HS-5 (cell line): ENCODE measurements at places on chromosomes 6 and 20.

DNA sequence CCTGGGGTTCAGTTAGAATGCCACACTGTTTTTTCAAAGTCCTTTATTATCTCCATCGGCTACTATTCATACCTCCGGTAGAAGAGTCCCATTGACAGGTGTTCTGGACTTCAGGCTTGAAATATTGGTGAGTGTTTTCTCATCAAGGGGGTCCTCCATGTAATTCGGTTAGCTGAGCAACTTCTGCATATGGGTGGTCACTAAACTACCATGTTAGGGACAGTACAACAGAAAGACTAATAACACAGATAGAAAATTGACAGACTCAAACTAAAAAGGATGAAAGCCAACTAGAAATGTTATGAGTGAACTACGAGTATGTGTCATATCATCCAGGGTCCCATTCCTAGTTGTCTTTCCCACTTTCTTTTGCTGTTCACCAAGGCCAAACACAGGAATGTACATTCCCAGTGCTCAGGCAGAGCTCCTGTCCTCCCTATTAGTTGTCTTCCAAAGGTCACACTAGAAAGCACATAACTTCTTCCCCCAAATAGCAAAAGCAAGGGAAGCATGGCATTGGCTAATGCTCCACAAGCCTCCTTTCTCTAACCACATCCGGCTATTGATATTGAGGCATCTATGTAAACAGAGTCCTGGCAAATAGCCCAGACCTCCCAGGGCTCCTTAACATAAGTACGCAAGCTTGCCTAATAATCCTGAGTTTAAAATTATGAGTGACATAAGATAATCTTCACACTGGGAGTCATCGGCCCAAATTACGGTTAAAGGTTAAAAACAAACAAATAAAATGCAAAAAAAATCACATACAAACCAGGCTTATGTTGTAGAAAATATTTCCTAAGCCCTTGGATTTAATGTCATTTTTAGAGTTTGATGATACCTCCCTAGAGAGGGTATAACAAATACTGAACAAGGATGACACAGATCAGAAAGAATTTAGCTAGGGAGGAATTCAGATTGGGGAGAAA, 13.2 kb downstream of the CCN2 start:
- DNase-seq = no peak

GRCh38 chr20:34724172-34724571, 20.0 kb downstream of the TP53INP2 start:
- DNase-seq = no peak

GRCh38 chr6:84074988-84075781, 41.6 kb downstream of the MRAP2 start:
- no peak for DNase-seq

- peak; percentile 99 for DNase-seq
Observed at GRCh38 chr20:54197621-54198604, 10.0 kb upstream of the PFDN4 start.

- no peak for DNase-seq
Observed at GRCh38 chr20:34744340-34744739, 40.2 kb downstream of the TP53INP2 start.

DNA sequence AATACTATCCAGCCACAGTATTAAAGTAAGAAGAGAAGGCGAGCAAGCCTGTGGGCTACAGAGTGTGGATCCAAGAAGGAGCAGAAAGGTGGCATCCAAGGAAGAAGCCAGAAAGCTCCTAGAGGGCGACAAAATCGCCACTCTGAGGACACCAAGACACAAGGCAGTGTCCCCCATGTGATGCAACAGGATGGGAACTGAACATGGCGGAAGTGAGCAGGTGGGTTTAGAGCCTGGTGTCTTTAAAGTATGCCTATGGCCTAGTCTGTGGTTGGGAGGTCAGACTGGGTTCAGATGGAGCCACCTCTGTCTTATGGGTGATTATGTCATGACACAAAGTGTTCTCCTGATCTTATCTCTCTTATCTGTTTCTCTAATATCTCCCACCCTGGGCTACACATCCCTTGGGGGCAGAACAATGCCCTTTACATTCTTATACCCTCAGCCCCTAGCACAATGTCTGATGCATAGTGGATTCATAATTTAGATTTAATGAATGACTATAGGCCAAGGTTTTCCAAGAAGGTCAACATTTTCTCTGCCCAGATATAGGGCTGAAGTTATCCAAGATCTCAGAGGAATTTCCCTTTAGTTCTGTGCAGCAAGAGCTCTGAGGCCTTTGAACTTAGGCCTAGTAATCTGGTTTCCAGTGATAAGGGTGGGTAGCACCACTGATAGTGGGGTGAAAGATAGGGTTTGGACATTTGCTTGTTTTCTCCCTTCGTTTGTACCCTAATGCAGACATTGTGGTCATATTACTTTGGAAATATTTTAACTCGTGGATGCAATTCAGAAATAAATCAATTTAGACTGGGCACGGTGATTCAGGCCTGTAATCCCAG, 167.3 kb upstream of the AKIRIN2 start:
- DNase-seq = no peak

DNA sequence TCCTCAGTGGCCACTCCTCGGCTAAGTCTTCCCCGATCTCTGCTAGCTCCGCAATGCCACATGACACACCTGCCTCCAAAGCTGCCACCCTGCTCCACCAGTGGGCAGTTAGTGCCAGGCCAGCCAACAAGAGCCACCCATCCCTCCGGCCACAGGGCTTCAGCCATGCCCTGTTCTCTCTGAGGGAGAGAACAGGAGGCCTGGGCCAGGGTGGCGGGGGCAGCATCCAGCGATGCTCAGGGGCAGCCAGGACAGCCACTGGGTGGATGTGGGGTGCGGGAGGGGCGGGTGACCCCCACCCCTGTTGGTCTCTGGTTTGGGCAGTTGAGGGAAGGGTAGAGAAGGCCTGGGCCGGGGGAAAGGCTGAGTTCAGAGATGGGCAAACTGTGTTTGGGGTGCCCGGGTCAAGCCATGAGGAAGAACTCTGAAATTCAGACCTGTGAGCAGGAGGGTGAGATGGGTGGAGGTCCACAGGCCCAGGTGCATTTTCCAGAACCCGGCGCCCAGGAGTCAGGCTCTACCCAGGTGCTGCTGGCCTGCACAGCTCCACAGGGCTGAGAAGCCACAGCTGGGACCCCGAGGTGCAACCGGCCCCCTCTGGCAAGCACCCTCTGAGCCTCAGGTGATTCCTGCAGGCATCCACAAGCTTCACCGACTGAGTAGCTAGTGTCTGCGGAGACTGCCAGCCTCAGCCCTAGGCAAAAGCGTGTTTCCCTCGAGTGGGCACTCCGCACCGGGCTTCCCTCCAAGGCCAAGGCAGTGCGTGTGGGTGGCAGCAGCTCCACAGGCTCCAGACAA, 91.1 kb downstream of the SULF2 start:
- no peak for DNase-seq

GRCh38 chr6:126661646-126662045, 321.7 kb downstream of the CENPW start:
- DNase-seq = peak; percentile 84

DNA sequence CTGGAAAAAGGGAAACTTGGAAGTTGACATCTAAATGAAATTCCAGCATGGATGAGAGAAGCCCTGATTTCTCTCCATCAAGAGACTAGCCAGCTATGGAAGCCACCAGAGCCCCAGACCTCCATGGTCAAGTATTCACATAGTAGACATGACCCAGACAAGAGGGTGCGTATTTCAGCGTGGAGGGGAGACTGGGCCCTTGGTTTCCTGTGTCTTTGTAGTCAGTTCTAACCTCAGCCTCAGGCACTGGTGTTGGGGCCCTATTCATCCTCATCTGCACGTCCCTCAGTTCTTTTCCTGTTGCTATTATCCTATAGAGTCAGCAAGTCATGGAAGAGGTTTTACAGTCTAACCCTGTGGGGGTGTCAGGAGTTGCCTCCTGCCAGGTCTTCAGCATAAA, 12.5 kb downstream of the GNL1 start:
- DNase-seq = no peak

GRCh38 chr6:132527791-132528190, 10.3 kb upstream of the TAAR9 start:
- peak; percentile 63 for DNase-seq

- no peak for DNase-seq
Observed at GRCh38 chr20:41143354-41143753, 6.0 kb downstream of the PLCG1 start.

GRCh38 chr6:169725125-169726048, 1.1 kb upstream of the PHF10 start:
- DNase-seq = peak; percentile 35

GRCh38 chr6:14312587-14312986, 195.0 kb downstream of the CD83 start:
- no peak for DNase-seq

DNA sequence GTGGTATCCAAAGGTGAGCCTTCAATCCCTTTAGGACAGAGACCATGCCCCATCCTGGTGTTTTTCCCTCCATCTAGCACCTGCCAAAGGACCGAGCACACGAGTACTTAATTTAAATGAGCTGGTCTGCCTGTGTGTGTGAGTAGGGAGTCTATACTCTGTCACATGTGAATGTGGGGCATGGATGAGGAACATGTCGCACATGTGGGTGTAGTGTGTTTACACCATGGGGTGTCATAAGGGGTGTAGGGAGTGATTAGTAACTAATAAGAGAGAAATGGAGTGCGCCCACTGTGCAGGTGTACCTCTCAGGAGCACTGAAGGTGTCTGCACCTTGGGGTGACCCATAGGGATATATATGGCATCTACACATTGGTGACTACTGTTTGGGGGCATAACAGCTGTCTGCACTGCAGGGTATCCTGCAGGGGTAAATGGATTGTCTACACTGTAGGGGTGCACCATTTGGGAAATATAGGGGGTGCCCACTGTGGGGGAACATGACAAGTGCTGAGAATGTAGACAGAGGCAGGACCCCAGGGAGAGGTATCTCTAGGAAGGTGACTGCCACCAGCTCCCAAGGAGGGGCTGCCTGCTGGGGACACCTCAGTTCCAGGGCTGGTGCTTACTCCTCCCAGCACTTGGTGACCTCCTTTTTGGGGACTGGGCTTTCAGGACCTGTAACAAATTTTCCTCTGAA, 53.5 kb downstream of the EBF4 start:
- DNase-seq = no peak

GRCh38 chr6:83461438-83461837, 30.6 kb upstream of the ME1 start:
- DNase-seq = no peak

- DNase-seq = peak; percentile 41
Observed at GRCh38 chr6:73451223-73452106, 632 bp downstream of the CGAS start.

- DNase-seq = no peak
Observed at GRCh38 chr6:145161501-145161900, 573.8 kb downstream of the EPM2A start.

GRCh38 chr20:1871807-1872458, 23.3 kb upstream of the SIRPA start:
- DNase-seq = no peak

DNA sequence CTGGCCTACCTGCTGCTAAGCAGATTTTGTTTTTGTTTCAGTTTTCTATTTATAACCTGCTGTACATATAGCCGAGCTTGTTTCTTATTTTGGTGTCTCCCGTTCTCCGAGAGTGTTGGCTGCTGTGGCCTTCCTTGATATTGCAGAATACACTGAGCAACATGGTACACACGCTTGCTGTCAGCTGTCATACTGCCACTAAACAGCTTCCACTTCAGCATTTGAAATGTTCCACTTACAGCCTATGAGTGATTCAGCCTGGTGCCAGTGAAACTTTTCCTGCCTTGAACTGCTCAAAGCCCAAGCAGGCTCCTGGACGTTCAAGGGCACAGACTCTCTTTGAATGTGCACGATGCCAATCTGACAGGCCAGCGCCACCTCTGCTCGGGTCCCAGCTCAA, 87.1 kb downstream of the PSMG4 start:
- DNase-seq = no peak

DNA sequence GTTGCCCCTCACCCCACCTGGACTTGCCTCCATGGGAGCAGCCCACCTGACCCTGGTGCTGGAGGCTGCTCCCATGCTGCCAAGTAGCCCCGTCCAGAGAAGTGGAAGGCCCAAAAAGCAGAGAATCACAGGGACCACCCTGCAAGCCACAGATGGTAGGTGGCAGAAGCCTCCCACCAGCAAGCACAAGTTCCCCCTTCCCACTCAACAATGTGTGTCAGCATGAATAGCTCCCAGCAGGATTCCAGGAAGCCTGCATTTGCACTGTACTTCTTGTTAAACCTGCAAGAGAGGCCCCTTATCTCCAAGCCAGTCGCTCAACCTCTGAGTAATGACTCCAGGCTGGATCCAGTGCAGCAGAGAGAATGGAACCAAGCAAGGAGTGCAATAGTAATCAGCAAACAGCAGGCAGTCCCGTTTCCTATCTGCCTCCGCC, 180.8 kb upstream of the CST7 start:
- DNase-seq = no peak

GRCh38 chr6:125570526-125570925, 178.9 kb upstream of the HEY2 start:
- DNase-seq = no peak

- no peak for DNase-seq
Observed at GRCh38 chr20:55586610-55587009, 418.7 kb downstream of the CBLN4 start.

GRCh38 chr6:96841345-96841744, 4.1 kb upstream of the GPR63 start:
- DNase-seq = no peak

DNA sequence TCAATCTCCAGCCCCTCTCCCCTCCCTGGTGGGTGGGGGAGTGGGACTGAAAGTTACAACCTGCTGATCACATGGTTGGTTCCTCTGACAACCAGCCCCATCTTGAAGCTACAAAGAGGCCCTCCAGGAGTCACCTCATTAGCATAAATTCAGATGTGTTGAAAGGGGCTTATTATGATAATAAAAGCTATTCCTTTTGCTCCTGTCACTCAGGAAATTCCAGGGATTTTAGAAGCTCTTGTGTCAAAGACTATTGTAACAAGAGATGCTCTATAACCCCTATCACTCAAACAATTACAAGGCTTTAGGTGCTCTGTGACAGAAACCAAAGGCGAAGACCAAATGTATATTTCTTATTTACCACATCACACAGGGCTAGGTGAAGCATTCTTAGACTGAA, 30.1 kb upstream of the MBOAT1 start:
- no peak for DNase-seq

DNA sequence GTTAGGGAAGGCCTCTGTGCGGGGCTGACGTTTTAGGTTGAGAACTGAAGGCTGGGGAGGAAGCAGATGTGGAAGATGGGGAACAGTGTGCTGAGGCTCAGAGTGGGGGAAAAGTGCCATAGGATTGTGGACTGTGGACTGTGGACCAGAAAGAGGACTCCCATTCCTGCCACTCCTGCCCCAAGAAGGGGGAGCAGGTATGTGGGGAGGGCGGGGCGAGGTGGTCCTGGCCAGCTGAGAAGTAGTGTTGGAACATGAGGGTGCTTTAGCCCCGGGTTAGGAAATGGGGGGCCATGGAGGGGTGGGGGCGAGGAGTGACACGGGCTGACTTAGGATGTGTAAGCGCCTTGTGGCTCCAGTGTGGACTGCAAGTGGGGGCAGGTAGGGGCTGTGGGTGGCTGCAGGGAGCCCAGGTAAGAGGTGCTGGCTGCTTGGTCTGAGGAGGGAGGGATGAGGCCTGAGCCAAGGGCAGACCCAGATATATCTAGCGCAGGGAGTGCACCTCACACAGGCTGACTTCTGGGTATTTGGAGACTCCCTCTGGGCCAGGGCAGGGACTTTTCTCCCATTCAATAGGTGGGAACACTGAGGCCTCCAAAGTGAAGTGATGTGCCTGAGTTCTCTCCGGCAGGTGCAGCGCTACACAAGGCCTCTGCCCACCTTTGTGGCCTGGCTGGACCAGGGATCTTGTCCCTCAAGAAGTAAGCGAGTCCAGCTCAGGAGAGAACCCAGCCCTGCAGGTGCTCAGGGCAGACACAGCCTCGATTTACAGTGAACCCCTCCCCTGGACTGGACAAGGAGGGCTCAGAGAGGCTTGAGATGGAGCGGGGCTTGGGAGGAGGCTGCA, 76.6 kb upstream of the TOX2 start:
- no peak for DNase-seq
